ENCODE measurements at places on chromosomes 11 and 22.

GRCh38 chr22:38802671-38803121 lies 8.8 kb upstream of the DNAL4 start:
- DNase-seq: no peak

GRCh38 chr11:119671561-119672015 lies 57.4 kb downstream of the NECTIN1 start:
- no peak for DNase-seq

DNA sequence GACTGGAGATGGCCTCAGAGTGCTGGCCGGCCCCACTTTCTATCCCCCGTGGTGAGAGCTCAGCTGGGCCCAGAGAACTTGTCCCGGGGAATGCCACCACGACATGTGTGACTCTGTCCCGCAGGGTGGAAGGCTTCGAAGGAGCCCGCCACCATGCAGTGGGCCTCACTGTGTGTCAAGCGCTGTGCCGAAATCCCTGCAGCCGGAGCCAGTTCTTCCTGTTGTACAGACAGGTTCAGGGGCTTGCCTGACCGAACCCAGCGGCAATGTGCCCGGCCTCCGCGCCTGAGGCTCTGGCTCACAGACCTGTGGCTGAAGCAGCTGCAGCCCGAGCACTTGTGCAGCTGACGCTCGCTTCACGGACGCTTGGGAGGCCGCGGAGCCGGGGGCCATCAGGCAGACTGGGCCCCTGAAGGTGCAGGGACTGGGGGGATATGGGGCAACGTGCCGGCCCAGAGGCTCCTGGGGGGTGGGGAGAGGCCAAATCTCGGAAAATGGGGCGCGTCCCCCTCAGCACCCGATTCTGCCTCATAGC lies 650 bp downstream of the PPM1F start:
- peak; percentile 33 for DNase-seq

GRCh38 chr11:5499671-5500070 lies 10.1 kb downstream of the UBQLN3 start:
- DNase-seq: no peak

DNA sequence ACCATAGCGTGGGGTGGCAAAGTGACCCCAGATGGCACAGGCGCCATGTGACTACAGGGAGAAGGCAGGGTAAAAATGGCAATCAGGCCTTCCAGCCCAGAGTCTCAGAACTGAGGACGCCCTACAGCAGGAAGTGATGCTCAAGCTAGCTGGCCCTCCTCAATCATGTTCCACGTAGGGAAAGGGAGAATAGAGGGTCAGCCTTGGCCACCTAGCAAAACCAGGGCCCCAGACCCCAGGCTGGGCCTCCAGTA lies 978 bp upstream of the ANKRD13D start:
- DNase-seq: no peak

GRCh38 chr11:60864856-60865513 lies 2.4 kb upstream of the ZP1 start:
- DNase-seq: no peak

- peak; percentile 50 for DNase-seq
Measured at GRCh38 chr11:11396301-11397035, 43.4 kb upstream of the CSNK2A3 start.

DNA sequence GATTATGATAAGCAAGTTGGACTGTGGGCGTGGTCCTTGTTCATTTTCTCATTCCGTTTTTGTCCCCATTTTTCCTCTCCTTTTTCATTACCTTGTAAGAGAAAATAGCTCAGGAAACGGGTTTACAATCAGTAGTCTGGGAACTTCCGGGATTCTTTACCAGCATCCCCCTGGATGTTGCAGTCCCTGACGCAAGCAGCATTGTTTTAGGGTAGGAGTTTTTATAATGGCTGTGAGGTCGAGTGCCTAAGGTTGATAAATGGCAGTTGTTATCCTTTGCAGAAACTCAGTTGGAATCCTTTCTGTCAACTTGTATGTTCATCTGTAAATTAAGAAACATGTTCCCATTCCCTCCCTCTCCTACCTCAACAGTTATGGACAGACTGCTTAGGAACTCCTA lies 68.3 kb downstream of the ARHGEF12 start:
- DNase-seq: no peak

DNA sequence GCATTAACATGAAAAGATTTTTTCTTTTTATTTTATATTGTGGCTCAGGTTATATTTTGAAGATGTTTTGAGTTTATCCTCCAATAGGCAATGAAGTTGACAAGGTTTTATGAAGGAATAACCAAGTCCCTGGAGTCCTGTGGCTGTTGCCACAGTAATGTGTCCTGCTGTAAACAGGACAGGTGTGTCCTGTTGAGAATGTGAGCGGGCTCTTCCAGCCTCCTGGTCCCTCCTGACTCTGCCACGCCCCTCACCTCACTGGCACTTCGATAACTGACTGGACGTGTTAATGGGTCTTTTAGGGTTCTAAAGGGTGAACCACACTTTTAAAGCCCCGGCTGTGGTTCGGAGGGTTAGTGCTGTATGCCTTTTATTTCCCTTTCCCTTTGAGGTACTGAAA lies 47.8 kb upstream of the OR4B1 start:
- DNase-seq: no peak

DNA sequence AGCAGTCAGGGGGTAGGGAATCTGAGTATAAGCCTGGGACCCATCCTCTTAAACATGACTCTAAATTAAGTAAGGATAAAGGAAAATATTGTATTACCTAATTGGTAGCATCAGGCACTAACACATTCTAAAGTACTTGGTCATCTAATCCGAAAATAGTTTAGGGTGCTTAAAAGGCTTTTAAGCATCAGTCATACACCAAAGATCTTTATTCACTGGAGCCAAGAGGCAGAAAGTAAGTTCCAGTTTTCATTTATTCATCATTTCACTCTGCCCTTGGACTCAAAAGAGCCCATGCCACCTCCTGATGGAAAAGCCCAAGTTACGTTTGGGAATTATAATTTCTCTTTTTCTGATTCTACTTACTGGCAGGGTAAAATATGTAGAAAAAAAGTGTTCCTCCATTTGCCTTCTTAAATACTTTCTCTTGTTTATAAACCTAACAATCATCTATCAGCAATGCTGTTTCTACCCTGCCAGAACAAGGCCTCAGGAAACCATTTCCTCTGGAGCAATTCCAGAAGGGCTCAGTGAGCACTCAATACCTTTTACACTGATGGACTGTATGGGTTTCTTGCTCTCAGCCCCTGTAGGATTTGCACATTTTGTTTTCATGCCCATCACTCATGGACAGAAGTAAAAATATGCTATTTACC lies 120.1 kb upstream of the SLC5A12 start:
- no peak for DNase-seq

DNA sequence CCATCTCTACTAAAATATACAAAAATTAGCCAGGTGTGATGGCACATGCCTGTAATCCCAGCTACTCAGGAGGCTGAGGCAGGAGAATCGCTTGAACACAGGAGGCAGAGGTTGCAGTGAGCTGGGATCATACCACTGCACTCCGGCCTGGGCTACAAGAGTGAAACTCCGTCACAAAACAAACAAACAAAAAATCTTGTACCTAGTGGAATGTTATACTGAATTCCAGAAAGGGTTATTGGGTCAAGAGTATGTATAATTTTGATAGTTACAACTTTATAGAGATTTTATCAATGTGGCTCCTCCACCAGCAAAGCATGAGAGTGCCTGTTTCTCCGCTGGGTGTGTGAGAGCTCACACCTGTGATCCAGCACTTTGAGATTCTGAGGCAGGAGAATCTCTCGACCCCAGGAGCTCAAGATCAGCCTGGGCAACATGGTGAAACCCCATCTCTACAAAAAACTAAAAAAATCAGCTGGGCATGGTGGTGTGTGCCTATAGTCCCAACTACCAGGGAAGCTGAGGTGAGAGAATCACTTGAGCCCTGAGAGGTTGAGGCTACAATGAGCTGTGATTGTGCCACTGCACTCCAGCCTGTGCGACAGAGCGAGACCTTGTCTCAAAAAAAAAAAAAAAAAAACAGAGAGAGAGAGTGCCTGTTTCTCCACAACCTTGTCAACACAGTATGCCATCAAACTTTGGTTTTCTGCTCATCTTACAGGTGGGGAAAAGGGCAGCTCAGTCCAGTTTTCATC lies 12.7 kb upstream of the FOLR1 start:
- DNase-seq: no peak

- DNase-seq: peak; percentile 40
Measured at GRCh38 chr11:30914143-30914762, 328.1 kb upstream of the MPPED2 start.

- DNase-seq: no peak
Measured at GRCh38 chr11:69140635-69141034, 15.1 kb upstream of the SMIM38 start.

- DNase-seq: no peak
Measured at GRCh38 chr11:83852775-83853442, 566.7 kb upstream of the CCDC90B start.

DNA sequence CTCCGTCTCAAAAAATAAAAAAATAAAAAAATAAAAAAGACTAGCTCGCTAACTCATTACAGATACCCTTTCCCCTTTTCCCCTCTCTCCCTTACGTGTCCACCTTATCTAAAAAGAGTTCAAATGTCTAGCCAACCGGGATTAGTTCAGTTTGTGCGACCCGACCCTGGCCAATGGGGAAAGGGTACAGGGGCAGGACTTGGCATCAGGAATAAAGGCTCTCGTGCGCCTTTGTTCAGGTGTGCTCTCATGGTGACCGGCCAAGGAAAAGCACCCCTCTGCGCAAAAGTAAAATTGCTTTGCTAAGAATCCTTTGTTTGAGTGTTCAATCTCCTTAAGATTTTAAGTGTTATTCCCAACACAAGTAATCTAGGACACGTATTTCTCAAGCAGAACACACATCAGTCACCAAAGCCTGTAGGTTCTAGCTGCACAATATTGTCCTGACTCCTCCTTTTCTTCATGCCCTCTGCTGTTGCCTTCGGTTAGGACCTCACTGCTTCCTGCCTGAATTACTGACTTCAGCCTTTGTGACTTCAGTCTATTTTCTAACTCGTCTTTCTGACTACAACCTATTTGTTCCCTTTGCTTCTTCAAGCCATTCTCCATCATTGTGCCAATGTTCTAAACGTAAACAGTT lies 20.7 kb upstream of the CECR2 start:
- no peak for DNase-seq

- DNase-seq: no peak
Measured at GRCh38 chr11:1702506-1702905, 5.5 kb downstream of the KRTAP5-6 start.

- DNase-seq: peak; percentile 15
Measured at GRCh38 chr11:31240340-31240904, 129.1 kb downstream of the DCDC1 start.

DNA sequence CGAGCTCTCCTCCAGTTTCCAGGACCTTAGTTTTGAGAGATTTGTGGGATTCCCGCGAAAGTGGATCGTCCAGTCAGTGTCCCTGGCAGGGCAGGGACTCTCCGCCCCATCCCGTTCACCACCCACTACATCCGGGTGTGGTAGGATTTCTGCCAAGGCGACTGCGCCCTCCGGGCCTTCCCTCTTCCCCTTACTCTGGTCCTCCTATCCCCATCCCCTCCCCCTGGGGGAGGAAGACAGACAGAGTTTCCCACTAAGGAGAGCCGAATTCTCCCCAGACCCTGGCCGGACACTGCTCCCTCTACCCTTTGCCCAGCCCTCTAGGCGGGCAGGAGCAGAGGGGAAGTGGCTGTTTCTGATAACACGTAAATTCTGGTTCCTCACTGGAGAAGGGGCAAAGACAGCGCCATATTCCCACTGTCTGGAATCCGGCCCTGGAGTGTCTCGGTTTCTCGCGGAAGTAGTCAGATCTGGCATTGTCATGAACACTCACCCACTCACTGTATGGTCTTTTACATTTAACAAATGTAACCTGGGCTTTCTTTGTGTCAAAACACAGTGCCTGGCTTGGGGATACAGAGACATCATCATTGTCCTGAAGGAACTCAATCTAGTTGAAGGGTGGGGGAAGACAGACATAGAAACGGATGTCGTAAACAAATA lies 1.1 kb upstream of the NECTIN1 start:
- peak; percentile 76 for DNase-seq

DNA sequence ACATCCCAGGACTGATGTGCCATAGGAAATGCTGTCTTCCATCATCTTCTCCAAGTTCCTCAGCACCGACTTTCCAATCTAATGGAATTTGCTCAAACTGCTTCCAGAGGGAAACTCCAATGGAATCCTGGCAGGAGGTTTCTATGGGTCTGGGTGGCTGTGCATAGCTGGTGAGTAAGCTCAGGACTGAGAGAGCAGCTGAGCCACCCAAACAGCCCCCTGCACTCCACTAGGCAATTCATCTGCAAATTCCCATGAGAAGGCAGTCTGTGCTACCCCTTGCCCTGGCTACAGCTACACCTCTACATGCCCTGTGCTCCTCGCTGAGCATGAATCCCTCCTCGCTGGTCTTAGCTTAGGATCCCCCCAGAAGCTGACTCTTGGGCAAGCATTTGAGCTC lies 127.9 kb upstream of the CSNK2A3 start:
- DNase-seq: no peak

- no peak for DNase-seq
Measured at GRCh38 chr11:59773083-59773440, 17.9 kb downstream of the STX3 start.

GRCh38 chr11:126202646-126203359 lies 8.6 kb downstream of the RPUSD4 start:
- no peak for DNase-seq

- no peak for DNase-seq
Measured at GRCh38 chr22:27470169-27470772, 331.3 kb downstream of the MN1 start.
